Stimulated activated naive CD8-positive, alpha-beta T cell treated with anti-CD3 and anti-CD28 coated beads, Interleukin-15, Interleukin-2, amounts not matched to agents 100 U/mL and 50 U/mL, for 24 hours (primary cell): ENCODE measurements at places on chromosomes 11 and 22.

DNA sequence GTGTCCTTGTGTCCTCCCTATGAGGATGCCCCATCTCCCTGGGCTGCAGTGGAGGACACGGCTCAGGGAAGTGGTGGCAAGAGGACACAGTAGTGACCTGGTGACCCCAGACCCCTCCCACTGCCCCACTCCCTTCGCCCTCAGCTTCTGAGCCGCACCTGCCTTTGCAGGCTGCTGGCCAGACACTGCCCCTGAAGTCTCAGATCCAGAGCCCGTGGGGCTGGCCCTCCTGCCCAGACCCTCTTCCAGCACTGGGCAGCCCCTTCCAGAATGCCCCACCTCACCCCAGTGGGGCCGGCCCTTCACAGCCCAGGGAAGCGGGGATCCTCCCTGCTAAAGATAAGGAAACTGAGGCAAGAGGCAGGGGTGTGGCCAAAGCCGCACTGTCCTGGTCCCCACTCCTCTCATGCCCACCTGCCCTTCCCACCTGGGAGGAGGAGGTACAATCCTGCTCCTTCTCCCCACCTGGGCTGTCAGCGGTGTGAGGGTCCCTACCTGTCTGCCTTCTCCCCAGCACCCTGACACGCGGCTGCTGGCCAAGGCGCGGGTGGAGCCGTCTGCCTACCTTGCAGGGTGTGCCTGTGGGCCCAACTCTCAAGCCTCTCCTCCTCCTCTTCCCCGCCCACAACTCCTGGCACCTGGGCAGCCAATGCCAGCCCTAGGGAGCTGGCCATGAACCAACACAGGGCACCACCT lies 17.3 kb downstream of the TRPM5 start:
- DNase-seq = no peak

GRCh38 chr11:46826310-46827044 lies 19.6 kb downstream of the CKAP5 start:
- peak; percentile 82 for DNase-seq

GRCh38 chr11:131533149-131533548 lies 162.7 kb downstream of the NTM start:
- no peak for DNase-seq

DNA sequence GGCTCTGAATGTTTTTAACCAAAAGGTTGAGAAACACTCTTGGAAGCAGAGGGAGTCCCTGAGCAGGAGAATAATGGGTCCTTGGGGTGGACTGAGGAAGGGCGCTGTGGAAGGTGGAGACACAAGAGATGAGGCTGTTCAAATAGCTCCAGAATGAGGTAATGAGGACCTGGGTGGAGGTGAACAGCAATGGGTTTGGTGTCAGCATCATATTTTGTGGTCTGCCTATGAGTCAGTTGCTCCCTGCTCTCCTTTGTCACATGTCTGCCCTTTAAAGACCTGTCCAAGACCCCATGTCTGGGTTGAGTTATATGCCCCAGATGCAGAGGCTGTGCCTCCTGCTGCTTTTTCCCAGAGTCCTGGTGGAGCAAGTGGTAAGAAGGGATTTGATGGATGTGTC lies 113.6 kb downstream of the BARX2 start:
- DNase-seq = no peak

GRCh38 chr11:44309478-44310205 lies at the start of gene ALX4:
TSS of gene ALX4 (minus strand) at chr11:44310139. CDS start at chr11:44310062, 77 bp downstream.
- DNase-seq = peak; percentile 33

GRCh38 chr11:40360206-40360798 lies 1099.2 kb downstream of the LRRC4C start:
- DNase-seq = no peak
